ENCODE measurements at places on chromosomes 7 and 10. TPM values are rescaled to one million over a fixed set of nuclear protein-coding genes. Genes with fewer than 3 reads are reported as not detected.

Gene MRLN
- not detected for total RNA-seq

Gene SEMA3E
- total RNA-seq = not detected

Gene CCL24
- total RNA-seq = not detected

Gene ZNF735
- total RNA-seq = not detected

Gene CFTR
- not detected for total RNA-seq

Gene SUN1
- total RNA-seq = 53.4 TPM

Gene PRPS1L1
- not detected for total RNA-seq

Gene SUN3
- 0.54 TPM for total RNA-seq

Gene SLC12A9
- 14.6 TPM for total RNA-seq

Gene KNDC1
- total RNA-seq = not detected

Gene ITGA8
- not detected for total RNA-seq

GRCh38 chr7:34759477-34760125 lies 101.6 kb downstream of the NPSR1 start:
- DNase-seq = no peak

DNA sequence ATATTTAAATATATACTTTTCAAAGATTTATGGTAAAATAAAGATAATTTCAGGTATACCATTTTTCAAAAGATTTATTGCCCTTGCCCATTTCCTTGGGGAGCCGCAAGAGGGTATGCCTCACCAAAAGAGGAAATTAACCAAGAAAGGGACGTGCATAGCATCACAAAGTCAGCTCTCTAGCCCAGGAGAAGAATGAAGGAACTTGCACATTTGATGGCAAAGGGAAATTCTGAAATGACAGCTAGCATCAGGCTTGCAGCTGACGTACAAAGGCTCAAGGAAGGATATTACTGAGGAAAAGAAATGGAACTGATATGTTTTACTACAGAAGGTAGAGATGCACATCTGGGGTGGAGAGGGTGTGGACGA lies 93.6 kb upstream of the RSU1 start:
- no peak for DNase-seq

- no peak for DNase-seq
Measured at GRCh38 chr7:120180221-120180620, 92.8 kb upstream of the KCND2 start.

GRCh38 chr7:139131601-139132041 lies 22.1 kb upstream of the ZC3HAV1 start:
- DNase-seq = no peak

DNA sequence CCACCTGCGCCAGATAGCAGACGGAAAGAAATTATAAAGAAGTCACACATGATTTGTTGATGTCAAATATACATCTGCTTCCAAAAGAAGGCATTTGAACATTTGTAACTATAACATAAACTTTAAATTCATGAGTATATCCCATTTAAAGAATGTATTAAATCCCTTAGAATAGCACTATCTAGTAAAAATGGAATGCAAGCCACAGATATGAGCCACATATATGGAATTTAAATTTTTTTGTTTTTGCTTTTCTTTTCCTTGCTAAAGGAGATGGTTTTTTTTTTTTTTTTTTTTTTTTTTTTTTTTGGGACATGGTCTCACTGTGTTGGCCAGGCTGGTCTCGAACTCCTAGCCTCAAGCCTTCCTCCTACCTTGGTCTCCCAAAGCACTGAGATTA lies 730.8 kb downstream of the PHTF2 start:
- no peak for DNase-seq

DNA sequence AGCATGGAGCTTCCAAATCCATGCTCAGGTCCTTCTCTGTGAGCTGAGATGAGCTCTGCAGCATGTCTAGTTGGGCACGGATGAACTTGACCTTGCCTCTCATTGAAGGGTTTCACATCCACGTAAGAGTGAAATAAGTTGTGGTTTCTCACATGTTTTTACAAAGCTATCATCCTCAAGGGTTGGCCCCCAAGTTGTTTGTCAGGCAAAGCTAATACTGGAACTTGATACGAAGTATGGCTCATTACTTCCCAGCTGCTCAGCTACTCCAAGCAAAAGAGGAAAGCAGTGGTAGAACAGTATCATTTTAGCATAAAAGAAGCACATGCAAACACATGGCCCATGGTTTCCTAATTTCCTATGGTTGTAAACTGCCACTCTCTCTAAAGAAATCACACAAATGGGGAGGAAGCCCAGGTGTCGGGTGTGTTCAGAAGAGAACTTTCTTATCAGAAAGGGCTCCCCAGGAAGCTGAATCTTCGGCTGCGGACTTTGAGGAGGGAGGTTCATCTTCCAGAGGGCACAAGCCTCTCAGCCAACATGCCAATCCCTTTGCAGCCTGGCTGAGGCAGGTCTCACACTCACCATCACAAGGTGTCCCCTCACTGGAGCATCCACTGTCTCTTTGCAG lies 45.3 kb downstream of the PDLIM1 start:
- DNase-seq = no peak

DNA sequence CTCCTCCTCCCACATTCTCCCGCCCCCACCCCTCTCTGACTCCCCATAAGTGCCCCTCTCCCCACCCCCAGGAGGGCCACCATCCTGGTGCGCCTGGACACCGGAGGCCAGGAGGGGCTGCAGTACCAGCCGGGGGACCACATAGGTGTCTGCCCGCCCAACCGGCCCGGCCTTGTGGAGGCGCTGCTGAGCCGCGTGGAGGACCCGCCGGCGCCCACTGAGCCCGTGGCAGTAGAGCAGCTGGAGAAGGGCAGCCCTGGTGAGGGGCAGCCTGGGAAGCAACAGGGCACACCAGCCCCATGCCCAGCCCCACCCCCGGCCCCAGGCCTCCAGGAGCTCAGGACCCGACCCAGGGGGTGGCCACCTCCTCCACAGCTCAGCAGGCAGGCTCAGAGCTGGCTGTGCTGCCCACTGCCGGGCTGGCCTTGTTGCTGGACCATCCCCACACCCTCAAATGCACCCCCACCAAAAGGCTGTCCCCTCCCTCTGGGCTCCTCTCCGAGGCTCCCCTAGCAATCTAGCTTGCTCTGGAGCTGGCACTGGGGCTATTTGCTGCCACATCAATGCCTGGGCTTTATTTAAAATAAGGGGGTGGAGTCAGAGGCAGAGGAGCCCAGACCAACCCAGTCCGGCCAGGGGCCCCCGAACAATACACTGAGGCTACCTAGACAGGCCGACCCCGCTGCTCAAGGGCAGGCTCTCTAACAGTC lies 14.8 kb downstream of the ATG9B start:
- DNase-seq = no peak

- no peak for DNase-seq
Measured at GRCh38 chr7:1055956-1056784, 11.8 kb downstream of the GPR146 start.

DNA sequence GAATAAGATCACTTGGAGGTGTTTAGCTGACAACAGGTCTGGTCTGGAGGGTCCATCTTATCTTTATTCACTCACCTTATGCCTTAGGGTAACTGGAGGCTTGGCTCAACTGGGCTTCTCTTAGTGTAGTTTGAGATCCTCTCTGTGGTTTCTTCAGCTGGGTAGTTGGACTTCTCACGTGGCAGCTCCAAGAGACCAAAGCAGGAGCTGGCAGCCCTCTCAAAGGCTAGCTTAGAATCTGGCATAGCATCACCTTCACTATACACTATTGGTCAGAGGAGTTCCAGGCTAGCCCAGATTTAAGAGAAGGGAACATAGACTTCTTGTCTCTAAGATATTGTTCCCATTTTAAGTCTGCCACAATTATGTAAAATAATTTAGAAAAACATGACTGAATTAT lies 16.4 kb downstream of the ADK start:
- no peak for DNase-seq

DNA sequence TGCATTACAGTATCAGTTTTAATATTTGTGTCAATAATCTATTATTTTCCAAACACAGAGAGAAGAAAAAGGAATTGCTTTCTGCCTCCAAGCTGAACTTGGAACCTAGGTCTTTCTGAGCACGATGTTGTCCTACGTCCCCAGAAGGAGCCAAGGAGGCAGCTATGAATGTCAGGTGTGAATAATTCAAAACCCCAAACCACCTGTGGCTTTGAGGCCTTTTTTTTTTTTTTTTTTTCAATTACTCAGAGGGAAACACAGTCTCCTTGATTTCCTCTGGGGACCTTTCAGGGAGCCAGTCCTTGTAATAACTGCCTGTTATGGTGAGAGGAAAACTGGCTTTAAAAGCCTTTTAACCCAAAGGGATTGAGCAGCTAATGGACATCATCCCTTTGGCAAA lies 8.3 kb downstream of the GPR85 start:
- DNase-seq = no peak

- DNase-seq = peak; percentile 34
Measured at GRCh38 chr10:63157845-63158624, 24.9 kb downstream of the NRBF2 start.

DNA sequence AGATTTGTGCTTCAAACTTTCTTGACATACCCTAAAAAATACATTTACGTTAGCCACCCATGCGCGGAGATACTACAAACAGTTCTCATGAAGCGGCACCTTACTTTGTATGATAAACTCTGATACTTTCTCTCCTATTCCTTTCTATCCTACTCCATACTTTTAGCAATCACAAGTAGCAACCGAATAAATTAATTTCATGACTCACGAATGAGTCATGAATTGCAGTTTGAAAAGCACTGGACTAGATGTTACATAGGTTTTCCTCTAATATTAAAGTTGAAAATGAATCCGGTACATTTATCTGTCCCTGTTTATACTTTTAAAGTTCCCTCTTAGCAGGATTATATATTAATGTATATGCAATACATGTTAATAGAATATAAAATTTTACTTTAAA lies 67.6 kb downstream of the CUBN start:
- DNase-seq = no peak

DNA sequence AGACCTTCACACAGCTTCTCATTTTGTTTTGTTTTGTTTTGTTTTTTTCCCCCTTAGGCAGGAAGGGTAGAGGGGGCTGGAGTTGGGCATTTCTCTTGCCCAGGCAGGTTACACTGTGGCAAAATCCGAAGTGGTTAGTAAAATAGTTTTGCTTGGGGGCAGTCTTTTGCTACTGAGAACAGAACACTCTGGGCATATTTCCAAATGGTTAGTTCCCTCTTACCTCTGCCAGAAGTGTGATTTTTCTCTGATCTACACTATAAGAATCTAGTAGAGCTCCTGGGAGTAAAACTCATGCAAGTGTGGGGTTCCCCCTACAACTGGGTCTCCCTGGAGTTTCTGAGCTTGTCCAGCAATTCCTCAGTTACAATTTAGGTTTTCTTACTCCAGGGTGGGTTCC lies 61.7 kb downstream of the NPS start:
- DNase-seq = no peak

DNA sequence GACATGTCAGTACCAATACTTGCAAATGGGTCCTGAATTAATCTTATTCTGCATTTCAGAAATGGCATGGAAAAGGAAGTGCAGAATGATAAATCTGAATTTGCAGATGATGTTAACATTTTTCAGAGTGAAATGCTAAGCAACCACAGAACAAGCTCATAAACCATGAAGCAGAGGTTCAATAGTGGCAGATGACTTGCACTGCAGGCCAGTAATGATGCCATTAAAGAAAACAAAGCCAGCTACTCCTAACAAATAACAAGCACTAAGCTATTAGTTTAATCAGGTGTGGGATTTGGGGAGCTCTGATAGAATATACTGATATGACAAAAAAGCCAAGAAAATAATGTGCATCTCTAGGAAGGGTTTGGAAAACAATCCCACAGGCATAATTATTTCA lies 85.4 kb downstream of the FAM13C start:
- DNase-seq = no peak

GRCh38 chr7:80720146-80720545 lies 81.7 kb downstream of the CD36 start:
- no peak for DNase-seq
